Fibroblast of upper back skin (primary cell): ENCODE measurements at places on chromosomes 3 and 15.

- peak; percentile 61 for DNase-seq
Observed at GRCh38 chr3:148861277-148861869, 3.7 kb upstream of the CPA3 start.

GRCh38 chr3:2706144-2706835 is 403.9 kb downstream of the IL5RA start:
- no peak for DNase-seq

GRCh38 chr15:26178640-26179220 is 315.6 kb upstream of the ATP10A start:
- no peak for DNase-seq

- DNase-seq = peak; percentile 97
Observed at GRCh38 chr3:184176377-184177330, 2.0 kb downstream of the AP2M1 start.

- DNase-seq = no peak
Observed at GRCh38 chr3:88084097-88084501, 25.0 kb downstream of the ZNF654 start.
